Stimulated activated CD8-positive, alpha-beta memory T cell treated with anti-CD3 and anti-CD28 coated beads, Interleukin-15, amount 100 ng/mL, for 1 hour (primary cell): ENCODE measurements at places on chromosomes 2 and 18.

DNA sequence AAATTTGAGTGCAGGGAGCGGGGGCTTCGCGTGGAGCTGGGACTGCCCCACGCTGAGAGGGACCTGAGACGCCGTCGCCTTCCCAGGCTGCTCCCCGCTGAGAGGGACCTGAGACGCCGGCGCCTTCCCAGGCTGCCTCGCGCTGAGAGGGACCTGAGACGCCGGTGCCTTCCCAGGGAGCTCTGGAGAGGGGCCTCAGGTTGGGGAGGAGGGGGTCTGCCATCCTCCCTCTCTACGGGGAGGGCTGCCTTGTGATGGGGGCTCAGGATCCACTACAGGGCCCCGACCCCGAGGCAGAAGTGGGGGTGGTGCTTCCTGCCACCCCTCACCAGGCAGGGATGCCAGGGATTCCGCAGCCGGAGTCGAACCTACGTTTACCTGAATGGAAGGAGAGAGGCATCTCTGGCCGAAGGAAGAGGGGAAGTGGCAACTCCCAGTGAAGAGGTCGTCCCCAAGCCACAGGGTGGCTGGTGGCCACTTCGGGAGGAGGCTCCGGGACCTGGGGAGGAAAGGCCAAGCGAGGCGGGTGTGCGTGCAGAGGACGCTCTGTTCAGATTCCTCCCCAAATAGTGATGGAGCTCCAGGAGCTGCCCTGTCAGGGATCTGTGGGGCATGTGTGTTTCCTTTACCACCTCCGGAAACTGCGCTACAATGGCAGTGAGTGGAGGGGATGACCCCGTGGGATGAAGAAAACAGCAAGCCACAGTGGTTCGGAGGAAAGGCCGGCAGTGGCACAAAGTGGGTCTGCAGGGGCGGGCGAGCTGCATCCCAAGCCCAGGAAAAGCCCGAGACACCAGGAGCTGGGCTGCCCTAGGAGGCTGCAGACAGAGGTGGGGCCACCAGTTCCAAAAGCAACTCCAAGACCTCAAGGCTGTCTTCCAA, 108.2 kb upstream of the CTDP1 start:
- no peak for DNase-seq

DNA sequence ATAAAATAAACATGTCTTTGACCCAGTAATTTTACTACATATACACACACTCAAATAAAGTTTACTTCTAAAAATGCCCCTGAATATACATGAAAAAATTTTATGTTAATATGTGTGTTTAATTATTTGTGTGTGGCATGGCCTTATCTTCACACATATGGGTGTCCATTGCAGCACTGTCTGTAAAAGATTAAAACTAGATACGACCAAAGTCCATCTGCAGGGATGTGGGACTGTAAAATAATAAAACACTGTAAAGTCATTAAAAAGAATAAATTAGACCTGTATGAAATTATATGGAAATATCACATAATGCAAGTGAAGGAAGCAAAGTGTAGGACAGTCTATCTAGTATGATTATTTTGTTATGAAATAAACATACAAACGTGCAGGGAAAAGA, 337.3 kb downstream of the RND3 start:
- DNase-seq, result no peak

DNA sequence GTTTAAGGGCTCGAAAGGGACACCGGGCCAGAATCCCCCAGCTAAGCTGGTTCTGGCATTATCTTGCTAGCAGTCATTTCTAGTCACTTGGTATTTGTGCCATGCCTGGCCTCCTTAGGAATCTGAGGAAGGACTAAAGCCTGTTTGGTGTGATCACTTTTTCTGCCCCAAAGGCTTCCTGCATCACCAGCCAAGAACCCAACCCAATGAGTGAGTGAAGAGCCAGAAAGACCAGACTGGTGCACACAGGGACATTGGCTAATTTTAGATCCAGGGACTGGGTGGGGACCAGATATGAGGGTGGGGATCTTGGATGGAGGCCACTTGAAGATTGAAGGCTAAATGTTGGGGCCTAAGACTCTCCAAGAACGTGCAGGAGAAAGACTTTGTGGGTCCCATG, 411.9 kb upstream of the TNP1 start:
- no peak for DNase-seq

GRCh38 chr2:196331851-196332250, 160.5 kb upstream of the STK17B start:
- no peak for DNase-seq

GRCh38 chr18:49041435-49042245, 90.9 kb upstream of the SMAD7 start:
- DNase-seq, result no peak

DNA sequence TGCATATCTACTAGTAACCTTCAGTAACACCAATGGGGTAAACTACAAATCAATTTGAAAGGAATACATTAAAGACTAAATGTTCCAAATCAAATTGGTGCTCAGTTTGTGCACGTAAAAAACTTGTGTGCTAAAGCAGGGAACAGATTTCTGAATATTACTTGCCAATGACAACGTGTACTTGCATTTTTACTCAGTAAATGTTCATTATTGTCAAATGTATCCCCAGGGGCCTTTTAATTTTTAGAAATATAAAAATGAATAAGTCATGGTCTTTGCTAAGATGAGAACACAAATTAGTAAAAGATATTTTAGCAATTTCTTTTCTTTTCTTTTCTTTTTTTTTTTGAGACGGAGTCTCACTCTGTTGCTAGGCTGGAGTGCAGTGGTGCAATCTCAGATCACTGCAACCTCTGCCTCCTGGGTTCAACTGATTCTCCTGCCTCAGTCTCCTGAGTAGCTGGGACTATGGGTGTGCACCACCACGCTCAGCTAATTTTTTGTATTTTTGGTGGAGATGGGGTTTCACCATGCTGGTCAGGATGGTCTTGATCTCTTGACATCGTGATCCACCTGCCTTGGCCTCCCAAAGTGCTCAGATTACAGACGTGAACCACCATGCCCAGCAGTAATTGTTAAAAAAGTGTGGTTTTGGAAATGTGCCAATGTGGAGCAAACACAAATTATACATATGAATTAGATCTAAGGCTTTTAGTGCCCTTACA, 52.6 kb downstream of the PMAIP1 start:
- DNase-seq, result no peak

GRCh38 chr18:69586537-69586936, 185.8 kb downstream of the DOK6 start:
- no peak for DNase-seq

GRCh38 chr18:62828852-62829251, 113.5 kb downstream of the PHLPP1 start:
- no peak for DNase-seq

- no peak for DNase-seq
Measured at GRCh38 chr2:38975042-38975441, 85.4 kb downstream of the ARHGEF33 start.

DNA sequence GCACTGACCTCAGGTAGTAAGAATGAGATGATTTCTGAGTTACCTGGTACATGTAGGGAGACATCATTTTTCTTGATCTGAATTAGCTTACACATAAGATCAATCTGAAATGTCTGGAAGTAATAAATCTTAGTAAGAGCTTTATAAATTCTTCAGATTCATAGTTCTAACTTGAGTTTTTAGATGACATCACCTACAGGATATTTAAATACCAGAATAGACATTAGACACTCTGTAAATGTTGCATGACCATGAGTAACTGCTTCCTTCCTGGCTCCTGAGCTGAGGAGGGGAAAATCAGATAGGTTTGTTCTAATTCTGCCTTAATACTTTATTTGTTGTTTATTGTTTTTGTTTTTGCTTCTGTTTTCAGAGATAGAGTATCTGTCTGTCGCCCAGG, 181.8 kb downstream of the PHLPP1 start:
- DNase-seq, result no peak

- no peak for DNase-seq
Measured at GRCh38 chr2:216634370-216635148, 1.3 kb downstream of the IGFBP2 start.
